ENCODE measurements at places on chromosomes 16 and 17.

- DNase-seq = no peak
These were observed 1.2 kb upstream of the FDXR start for GRCh38 chr17:74873874-74874614.

DNA sequence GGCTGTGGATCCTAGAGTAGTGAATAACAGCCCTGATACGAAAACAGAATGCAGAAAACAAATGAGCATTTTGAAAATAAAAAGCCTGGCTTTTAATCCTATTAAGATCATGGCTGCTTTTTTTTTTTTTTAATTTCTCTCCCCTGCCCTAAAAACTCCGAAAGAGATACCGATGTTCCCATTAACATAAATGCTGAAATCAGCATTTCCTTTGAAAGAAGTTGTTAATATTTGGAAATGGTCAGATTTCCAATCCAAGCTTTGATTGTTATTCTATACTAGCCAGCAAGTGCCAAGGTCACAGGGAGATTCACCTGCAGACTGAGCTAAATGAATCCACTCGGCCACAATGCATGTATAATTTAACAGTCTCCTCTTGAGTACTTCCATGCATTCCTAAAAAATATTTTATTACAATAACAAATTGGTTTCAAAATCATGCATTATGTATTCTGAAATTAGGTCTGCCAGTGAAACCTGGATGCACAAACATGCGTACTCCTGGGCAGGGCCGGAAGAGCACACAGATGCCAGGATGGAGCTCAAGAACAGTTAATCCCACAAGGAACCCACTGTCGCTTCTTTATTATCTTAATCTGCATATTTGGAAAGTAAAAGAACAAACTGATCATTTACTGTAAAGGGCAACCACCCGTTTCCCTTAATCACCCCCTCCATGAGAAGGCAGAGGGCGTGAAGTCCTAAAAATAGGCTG is 521.5 kb upstream of the ZFHX3 start:
- no peak for DNase-seq

DNA sequence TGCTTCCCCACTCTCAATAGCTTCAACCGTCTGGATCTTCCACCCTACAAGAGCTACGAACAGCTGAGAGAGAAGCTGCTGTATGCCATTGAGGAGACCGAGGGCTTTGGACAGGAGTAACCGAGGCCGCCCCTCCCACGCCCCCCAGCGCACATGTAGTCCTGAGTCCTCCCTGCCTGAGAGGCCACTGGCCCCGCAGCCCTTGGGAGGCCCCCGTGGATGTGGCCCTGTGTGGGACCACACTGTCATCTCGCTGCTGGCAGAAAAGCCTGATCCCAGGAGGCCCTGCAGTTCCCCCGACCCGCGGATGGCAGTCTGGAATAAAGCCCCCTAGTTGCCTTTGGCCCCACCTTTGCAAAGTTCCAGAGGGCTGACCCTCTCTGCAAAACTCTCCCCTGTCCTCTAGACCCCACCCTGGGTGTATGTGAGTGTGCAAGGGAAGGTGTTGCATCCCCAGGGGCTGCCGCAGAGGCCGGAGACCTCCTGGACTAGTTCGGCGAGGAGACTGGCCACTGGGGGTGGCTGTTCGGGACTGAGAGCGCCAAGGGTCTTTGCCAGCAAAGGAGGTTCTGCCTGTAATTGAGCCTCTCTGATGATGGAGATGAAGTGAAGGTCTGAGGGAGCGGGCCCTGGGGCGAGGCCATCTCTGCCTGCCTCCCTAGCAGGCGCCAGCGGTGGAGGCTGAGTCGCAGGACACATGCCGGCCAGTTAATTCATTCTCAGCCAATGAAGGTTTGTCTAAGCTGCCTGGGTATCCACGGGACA is 11.1 kb upstream of the CLEC18A start:
- no peak for DNase-seq

DNA sequence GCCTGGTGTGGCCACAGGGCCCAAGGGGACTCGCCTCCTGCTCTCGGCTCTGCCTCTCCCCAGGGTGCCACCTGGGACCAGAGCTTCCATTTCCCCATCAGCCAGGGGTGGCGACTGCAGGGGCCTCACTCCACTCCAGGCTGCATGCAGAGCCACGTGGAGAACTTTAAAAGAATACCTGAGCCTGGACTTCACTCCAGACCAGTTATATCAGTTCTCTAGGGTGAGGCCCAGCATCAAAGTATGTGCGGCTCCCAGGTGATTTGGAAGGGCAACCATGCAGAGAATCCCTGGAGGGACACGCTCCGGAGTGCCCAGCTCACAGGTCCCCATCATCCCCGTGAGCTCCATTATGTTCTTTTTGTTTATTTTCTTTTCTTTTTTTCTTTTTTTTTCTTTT is 39.8 kb downstream of the KIAA0513 start:
- DNase-seq = no peak

- DNase-seq = no peak
These were observed 478.5 kb upstream of the SALL1 start for GRCh38 chr16:51629576-51629975.

- no peak for DNase-seq
These were observed 19.5 kb downstream of the HLF start for GRCh38 chr17:55284001-55284884.

GRCh38 chr16:49094471-49094870 is 187.2 kb downstream of the CBLN1 start:
- no peak for DNase-seq
